ENCODE measurements at places on chromosomes 6 and 20.

- no peak for DNase-seq
Observed at GRCh38 chr6:106556368-106556960, 72.8 kb downstream of the RTN4IP1 start.

DNA sequence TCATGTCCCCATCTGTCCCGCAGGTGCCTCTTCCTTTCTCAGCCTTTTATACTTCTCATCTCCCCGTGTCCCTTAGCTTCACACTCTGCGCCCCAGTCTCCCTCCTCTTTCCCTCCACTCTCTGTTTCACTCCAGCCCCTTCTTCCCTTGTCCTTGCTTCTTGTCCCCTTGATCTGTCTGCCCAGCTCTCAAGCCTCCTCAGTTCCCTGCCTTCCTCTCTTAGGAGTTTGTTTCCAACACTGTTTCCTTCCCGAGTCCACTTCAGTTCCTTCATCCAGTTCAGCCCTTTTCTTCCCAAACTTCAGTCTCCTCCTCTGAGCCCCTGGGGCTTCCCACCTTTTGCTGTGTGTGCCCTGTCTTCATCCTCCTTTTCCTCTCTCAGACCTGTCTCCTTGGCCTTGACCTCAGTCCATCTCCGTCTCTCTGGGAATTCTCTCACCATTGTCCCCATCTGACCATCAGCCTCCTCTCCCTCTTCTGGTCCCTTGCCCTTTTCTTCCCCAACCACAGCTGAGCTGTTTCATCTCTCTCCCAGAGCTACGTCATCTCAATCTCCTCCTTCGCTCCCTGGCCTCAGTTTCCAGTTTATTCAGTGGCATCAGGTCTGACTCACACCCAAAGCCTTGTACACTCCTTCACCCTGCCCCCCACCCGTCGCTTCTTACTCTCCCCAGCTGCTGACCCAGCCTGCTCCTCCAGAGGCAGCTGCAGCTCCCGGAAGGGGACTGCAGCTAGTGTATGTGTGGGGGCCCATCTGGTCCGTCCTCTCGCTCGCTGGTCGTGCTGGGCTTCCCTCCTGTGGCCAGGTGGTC is 2.7 kb upstream of the DDR1 start:
- no peak for DNase-seq

- DNase-seq = no peak
Observed at GRCh38 chr6:62808565-62809293, 402.5 kb upstream of the FKBP1C start.

GRCh38 chr6:90500458-90500857 is 86.4 kb downstream of the MAP3K7 start:
- DNase-seq = no peak

DNA sequence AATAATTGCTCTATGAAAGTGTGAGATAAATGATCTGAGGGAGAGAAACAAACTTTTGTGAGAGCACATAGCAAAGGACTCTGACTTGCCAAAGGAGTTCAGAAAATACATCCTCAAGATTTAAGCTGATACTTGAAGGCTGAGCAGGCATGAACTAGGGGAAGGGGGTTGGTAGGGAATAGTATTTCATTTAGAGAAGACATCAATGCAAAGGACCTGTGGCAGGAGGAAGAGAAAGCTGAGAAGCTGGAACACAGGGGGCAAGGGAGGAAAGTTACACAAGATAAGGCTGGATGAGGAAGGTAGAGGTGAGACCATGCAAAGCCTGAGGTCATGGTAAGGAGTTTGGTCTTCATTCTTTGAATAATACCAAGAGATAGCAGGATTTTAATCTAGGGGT is 50.6 kb downstream of the NCOA6 start:
- no peak for DNase-seq

DNA sequence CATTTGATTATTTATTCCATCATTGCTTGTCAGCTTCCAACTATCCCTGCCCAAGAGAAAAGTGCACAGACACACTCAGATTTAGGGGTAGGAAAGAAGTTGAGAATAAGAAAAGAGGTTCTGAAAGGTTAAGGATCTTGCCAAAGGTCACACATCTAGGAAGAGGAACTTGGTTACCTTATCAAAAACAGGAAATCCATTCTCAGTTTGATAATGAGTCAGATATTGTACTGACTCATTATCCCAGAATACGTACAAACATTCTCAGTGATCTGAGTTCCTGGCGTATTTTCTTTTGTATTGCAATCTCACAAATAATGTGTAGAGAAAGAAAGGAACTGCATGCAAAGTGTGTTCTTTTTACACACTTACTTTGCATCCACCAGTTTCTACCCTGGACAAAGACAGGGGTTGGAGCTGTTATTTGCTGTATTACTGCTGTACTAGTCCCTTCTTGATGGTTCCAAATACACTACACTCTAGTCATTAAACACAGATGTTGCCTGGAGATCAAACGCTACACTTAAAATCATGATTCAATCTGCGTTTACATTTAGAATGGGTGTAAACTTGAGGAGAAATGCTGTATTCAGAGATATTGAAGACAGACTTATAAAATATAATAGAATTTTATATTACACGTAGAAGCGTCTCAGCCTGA is 545.7 kb downstream of the PRKN start:
- DNase-seq = no peak

DNA sequence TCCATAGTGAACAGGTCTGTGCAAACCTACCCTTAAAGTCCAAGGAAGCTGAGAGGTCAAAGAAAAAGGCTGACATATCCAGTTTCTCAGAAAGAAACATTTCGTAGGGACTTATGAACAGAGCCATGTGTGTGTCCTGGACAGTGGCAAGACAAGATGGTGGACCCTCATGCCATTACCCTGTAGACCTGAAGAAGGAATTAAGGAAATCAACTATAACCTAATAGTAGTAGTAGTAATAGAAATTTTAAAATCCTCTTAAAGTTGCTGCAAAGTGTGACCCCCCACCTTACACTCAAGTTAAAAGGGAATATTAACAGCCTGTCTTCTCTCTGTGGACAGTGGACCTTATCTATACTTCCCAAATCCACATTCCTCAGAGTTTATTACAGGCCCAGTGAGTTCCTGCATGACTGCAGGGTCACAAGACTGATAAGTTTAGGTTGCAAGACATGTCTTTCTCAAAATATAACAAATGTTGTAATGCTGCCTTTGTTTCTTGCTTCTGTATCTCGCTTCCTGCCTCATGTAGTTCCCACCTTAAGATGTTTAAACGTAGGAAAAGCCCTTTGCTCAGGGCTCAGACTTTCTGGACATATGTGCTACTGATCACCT is 10.6 kb downstream of the IL22RA2 start:
- no peak for DNase-seq

- no peak for DNase-seq
Observed at GRCh38 chr6:151553416-151554165, 59.8 kb downstream of the CCDC170 start.

- no peak for DNase-seq
Observed at GRCh38 chr6:91941838-91942237, 1355.0 kb upstream of the MAP3K7 start.

- DNase-seq = no peak
Observed at GRCh38 chr6:116881236-116881635, 4.2 kb downstream of the RFX6 start.

GRCh38 chr6:19317431-19317986 is 519.7 kb upstream of the ID4 start:
- DNase-seq = no peak

- peak; percentile 31 for DNase-seq
Observed at GRCh38 chr20:62822788-62823651, 6.2 kb downstream of the COL9A3 start.

GRCh38 chr6:7201732-7202541 is 94.2 kb downstream of the RREB1 start:
- DNase-seq = no peak

- DNase-seq = no peak
Observed at GRCh38 chr20:5074232-5074674, 45.5 kb downstream of the PCNA start.

DNA sequence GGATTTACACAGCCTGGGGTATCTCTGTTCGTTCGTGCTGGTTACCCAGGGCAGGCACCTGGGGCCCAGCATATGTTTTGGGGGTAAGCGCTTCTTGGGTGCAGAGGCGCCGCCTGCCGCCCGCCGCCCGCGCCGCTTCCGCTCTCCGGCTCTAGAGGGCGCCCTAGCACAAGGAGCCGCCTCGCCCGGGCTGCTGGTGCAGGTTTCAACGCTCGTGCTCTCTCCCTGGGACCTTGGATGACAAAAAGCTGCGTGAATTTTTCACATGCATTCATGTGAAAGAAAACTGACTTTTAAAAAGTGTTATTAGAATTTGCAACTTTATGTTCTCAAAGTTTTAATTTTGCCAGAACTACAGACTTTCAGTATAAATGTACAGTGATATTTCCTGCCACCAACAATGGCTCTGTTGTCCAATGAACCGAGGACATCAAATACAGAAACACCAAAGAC is 32.5 kb downstream of the PRR18 start:
- peak; percentile 69 for DNase-seq

DNA sequence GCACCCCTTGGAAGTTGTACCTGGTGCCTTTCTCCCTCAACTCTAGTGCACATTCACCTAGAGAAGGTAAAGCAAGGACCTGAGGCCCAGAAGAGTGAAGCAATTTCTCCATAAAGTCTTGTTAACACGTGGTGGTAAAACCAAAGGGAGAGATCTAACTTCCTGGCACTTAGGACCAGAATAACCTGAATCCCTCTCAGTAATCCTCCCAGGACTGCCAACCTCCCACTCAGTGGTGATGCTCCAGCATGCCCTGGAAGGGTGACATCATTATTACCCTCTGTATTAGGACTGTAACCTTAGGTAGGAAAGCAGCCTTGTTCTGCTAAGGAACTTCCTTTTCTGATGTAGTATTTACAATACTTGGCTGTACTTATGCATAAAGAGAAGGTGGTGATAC is 330.6 kb upstream of the MARCKS start:
- no peak for DNase-seq

- DNase-seq = no peak
Observed at GRCh38 chr6:382883-383810, 8.4 kb upstream of the IRF4 start.

- DNase-seq = no peak
Observed at GRCh38 chr6:108598305-108598863, 37.7 kb downstream of the FOXO3 start.

GRCh38 chr6:74742793-74743508 is 462.9 kb downstream of the COL12A1 start:
- no peak for DNase-seq

DNA sequence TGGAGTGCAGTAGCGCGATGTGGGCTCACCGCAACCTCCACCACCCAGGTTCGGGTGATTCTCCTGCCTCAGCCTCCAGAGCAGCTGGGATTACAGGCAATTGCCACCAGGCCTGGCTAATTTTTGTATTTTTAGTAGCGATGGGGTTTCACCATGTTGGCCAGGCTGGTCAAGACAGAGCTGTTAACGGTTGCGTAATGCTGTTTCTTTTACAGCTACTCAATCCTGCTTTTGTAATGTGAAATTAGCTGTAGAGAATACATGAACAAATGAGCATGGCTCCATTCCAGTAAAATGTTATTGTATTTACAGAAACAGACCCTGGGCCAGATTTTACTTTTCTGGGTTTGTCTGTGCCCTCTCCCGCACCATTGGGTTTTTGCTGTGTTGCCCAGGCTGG is 1.9 kb downstream of the PNLDC1 start:
- DNase-seq = no peak

- DNase-seq = no peak
Observed at GRCh38 chr20:1327827-1328679, 886 bp downstream of the SDCBP2 start.

All from stimulated activated CD4-positive, alpha-beta T cell treated with anti-CD3 and anti-CD28 coated beads, Interleukin-15, amount 100 ng/mL, for 48 hours (primary cell).